ENCODE measurements at places on chromosomes 13 and 19.

GRCh38 chr13:26163812-26164211 is 58.3 kb downstream of the RNF6 start:
- no peak for DNase-seq

- DNase-seq, result no peak
Measured at GRCh38 chr13:97339988-97340749, 93.8 kb upstream of the RAP2A start.

DNA sequence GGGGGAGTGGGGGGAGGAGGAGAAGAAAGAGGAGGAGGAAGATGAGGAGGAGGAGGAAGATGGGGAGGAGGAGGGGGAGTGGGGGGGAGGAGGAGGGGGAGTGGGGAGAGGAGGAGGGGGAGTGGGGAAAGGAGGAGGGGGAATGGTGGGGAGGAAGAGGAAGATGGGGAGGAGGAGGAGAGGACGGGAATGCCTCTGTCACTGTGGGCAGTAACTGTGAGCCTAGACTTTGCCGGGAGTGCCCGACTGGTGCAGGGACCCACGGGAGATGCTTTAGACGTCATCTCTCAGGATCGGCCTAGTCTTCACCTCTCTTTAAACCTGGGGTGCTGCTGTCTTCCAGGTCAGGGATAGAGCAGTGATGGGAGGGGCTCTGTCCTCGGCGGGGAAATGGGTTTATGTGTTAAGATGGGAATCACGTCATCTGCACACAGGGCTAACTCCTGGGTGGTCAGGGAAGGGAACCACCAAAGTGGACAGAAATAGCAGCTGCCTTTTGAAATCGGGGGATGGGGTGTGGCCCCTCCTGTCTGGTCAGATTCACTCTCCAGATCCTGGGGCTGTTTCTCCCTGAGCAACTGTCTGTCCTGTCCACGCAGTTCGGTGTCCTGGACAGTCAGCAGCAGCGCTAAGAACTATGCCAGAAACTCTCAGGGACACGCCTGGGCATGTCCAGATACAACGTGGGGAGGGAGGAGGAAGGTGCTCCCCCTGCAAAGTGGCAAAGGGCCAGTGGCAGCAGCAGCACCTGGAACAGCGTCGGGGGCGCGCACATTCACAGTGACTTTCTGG is 26.9 kb downstream of the GAS6 start:
- no peak for DNase-seq

- no peak for DNase-seq
Measured at GRCh38 chr19:11856596-11857250, 8.2 kb downstream of the ZNF439 start.

GRCh38 chr19:46081928-46082727 is 41.3 kb upstream of the IGFL4 start:
- no peak for DNase-seq
